ENCODE measurements at places on chromosomes 12 and 14.

DNA sequence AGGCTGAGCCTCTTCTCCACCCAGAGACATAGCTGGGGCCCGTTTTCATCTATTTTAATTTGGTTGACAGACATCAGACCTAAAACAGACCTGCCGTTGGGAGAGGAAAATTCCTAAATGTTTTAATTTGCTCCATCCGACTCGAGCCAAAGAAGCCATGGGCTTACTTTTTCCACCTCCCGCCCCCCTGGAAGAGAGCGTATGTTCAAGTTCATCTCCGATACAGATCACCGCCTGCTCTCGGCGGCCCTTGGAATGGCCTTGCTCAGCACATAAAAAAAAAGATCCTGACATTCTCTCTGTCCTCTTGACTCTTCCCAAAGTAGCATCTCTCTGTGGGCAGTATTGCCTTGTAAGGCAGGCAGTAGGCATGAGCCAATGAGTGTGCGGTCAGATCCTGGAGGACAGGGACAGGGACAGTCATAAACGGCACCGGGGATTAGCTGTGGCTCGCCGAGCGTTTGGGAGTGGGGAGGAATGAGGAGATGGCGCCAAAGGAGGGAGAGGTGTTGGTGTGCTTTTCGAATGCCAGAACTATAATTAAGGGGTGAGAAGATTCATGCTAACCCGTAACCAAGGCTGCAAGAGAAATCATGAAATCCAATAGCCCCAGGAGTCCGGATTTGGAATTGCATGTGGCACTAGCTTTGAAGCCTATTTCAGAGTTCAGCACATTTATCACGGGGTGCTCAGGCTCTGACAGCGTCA, 47.9 kb upstream of the MEG3 start:
- no peak for DNase-seq

DNA sequence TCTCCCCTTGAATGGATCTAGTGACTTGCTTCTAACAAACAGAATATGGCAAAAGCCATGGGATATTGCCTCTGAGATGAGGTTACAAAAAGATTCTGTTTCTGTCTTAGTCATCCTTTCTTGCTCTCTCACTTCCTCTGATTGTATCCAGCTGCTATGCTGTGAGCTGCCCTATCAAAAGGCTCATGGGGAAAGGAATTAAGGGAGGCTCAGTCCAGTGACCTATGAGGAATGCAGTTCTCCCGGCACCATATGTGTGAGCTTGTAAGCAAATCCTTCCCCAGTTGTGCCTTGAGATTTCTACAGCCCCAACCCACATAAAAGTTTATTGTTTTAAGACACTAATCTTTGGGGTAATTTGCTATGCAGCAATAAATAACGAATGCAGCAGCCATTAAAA, 183.1 kb downstream of the KLHL28 start:
- DNase-seq: no peak

GRCh38 chr14:55803873-55804553, 224.0 kb downstream of the KTN1 start:
- DNase-seq: no peak

DNA sequence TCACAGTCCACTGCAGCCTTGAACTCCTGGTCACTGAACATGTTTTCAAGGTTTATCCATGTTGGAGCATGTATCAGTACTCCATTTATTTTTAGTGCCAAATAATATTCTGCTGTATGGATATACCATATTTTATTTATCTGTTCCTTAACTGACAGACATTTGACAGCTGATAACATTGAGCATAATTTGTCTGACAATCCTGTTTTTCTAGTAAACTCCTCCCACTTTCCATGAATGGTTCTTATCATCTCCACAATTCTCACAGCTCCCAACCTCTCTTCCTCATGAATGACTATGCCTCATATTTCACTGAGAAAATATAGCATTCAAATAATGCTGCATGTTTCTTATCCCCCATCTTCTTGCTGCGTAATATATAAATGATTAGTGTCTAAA, 33.3 kb downstream of the COCH start:
- no peak for DNase-seq

GRCh38 chr12:100591979-100592378, 18.5 kb downstream of the GAS2L3 start:
- DNase-seq: no peak

DNA sequence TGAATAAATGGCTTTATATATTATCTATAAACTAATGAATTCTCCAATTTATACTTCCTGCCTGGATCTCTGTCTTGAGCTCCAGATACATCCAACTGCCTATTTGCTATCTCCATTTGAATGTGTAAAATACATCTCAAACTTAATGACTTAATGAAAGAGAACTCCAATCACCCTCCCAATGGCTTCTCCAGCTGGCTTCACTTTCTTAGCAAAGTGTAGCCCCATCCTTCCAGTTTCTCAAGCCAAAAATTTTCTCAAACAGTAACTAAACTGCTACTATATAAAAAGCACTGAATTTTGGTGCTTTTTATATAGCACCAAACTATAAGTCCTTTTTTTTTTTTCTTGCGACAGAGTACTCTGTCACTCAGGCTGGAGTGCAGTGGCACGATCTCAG, 2.6 kb downstream of the CRY1 start:
- DNase-seq: no peak

GRCh38 chr14:59831121-59831730, 39.4 kb downstream of the RTN1 start:
- DNase-seq: no peak

GRCh38 chr14:51457843-51458562, 193.7 kb upstream of the FRMD6 start:
- DNase-seq: no peak

DNA sequence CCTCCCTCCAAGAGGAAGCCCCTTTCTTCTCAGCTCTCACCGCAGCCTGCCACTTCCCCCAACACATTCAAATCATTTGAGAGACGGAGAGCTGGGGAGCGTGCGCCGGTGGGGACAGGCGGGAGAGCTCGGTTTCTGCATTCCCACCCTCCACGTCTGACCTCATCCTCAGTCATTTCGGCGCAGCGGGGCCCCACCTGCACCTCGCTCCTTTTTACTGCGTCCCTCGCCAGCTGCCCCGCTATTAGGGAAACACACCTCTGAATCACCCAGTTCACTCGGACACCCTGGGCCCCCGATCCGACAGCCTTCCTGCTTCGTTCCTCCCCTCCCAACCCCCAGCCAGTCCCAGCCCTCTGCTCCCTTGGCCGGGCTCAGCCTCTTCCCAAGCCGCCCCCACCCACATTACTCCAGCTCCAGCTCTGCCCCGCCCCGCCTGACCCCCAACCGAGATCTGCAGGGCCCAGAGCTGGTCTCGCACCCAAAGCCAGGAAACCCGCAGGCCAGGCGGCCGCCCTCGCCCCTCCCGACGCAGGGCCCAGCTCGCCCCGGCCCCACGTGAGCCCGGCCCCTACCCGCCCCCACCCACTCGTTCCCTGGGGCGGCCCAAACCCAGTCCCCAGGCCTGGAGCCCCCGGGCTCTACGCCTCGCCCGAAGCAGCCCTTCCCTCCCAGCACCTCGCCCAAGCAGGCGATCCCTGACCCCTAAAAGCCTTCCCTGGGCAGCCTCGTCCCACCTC, 783 bp downstream of the CORO1C start:
- DNase-seq: peak; percentile 1

DNA sequence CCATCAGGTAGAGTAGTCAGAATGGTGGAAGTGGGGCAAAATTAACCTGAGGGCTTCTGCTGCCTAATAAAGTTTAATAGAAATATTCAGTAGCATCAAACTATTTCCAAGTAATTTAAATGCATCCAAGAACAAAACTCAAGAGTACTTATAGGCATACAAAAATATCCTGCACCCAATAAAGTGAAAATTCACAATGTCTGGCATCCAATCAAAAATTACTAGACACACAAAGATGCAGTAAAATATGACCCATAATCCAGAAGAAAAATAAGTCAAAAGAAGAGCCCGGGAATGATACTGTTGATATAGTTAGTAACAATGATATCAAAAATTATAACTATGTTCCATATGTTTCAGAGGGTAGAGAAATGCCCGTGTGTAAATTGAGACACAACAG, 95.3 kb downstream of the TMEM117 start:
- no peak for DNase-seq

DNA sequence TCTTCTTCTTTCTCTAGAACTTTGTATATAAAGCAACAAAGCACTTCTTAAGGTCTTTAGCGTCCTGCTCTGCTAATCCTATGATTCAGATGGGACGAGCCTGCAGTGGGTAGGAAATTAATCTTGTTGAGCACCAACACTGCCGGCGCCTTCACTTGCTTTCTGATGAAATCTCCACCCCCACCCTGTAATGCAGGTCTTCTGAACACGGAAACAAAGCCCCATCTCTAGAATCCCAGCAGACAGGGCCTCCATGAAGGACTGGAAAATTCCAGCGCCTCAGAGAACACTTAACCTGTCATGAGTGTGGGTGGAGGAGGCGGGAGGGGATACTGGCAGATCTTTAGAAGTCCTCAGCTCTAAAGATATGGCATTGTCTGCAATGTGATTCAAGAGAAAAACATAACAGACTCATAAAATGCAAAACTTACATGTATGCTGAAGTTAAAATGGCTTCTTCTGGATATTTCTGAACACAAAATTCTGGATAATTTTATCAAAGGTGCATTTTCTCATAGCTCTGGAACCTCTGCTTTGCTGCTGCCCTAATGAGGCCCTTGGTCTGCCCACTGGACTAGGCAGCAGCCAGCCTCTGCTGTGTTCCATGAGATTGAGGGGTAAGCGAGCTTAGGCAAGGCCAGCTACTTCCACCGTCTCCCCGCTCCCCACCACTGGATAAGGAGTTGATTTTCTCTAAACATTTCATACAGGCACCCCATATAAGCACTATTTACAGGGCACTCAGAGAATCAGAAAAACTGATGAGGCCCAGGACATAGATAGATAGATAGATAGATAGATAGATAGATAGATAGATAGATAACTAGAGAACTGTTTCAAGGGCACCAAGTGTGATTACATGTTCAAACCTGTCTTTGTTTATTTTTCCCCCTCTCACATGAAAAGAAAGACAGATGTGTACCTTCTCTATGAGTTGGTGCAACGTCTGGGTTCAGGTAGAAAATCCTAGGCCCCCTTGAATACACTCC, 43.1 kb downstream of the ZFP36L1 start:
- no peak for DNase-seq

GRCh38 chr12:124620606-124621295, 53.3 kb upstream of the NCOR2 start:
- DNase-seq: no peak

- no peak for DNase-seq
Measured at GRCh38 chr12:130715998-130716968, at the start of gene RIMBP2. TSS of gene RIMBP2 (minus strand) at chr12:130716299. CDS start at chr12:130479013, 237,286 bp downstream.

DNA sequence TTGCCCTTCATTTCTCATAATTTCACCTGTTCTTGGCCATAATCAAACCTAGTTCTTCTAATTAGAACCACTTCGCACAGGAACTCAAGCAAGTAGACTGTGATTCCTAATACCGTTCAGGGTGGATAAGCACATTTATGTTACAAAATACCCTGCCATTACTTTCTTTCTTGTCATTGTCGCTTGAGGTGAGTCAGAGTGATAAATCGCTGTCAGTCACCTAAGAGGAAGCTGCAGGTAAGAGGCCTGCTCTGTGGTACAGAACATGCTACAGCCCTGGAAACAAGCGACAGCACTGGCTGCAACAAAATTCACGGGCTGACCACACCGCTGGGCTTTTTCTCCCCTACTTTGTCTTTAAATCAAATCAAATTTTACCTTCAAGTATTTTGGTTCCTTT, 218.2 kb downstream of the ANO6 start:
- DNase-seq: no peak

- DNase-seq: peak; percentile 60
Measured at GRCh38 chr14:95519699-95520098, 3.2 kb upstream of the SYNE3 start.

- DNase-seq: no peak
Measured at GRCh38 chr14:100906420-100906819, 2.9 kb upstream of the RTL1 start.

DNA sequence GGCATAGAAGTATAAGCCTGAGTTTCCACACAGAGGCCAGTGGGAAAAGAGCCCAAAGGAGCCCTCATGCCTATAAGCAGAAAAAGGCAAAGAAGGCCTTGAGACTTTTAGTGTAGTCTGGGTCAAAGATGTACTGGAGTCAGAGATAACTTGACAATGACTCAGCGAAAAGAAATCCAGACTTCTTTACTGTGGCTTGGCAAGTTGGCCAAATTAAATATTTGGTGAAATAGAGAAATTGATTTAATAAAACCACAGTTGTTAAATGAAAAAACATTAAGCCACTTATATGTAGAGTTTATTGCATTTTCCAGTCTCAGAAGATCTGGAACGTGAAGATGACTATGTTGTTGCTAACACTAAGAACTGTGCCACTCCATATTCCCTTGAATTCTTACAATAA, 105.1 kb downstream of the TMTC3 start:
- no peak for DNase-seq

GRCh38 chr12:120159509-120160237, 34.8 kb downstream of the GCN1 start:
- DNase-seq: no peak

GRCh38 chr12:30361145-30361544, 334.5 kb downstream of the IPO8 start:
- DNase-seq: no peak

- no peak for DNase-seq
Measured at GRCh38 chr12:75814851-75815754, 216.5 kb downstream of the PHLDA1 start.

GRCh38 chr14:62916551-62916950, 128.7 kb downstream of the KCNH5 start:
- DNase-seq: no peak

- no peak for DNase-seq
Measured at GRCh38 chr12:3598896-3599860, 108.2 kb downstream of the PRMT8 start.

DNA sequence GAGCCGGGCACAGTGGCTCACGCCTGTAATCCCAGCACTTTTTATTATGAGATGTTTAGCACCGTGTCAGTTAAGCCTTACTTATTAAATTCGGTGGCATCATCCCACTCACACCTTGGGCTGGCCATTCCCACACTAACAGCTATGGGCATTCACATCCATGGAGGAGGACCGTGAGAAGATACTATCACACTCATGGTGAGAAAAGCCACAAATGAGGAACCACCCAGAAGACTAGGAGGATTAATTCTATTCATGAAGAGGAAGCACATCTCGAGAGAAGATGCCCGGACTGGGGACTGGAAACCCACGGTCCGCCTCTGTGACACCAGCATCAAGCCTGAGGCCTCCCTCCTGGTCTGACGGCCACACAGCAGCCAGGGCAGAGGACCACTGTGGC, 4.9 kb downstream of the CDC42BPB start:
- no peak for DNase-seq

DNA sequence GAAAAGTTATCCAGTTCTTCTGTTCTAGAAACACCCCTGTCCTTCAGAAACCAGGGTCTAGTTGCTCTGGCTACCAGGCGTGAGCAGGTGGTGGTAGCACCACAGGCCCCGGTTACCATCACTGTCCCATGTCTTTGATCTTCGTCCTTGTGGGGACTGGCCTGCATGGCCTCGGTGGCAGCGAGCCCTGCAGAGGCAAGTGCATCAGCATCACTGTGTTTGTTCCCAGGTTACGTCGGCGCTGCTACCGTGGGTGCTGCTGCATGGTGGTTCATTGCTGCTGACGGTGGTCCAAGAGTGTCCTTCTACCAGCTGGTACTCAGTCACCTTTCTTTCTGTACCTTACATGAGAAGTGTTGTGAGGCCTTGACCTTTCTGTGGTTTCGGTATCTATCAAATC, 58.9 kb downstream of the ANAPC7 start:
- DNase-seq: no peak
